Mucosa of descending colon (tissue), 3 donors: ENCODE measurements at places on chromosomes 7 and 10. TPM values are rescaled to one million over a fixed set of nuclear protein-coding genes. Genes with fewer than 3 reads are reported as not detected.

DNA sequence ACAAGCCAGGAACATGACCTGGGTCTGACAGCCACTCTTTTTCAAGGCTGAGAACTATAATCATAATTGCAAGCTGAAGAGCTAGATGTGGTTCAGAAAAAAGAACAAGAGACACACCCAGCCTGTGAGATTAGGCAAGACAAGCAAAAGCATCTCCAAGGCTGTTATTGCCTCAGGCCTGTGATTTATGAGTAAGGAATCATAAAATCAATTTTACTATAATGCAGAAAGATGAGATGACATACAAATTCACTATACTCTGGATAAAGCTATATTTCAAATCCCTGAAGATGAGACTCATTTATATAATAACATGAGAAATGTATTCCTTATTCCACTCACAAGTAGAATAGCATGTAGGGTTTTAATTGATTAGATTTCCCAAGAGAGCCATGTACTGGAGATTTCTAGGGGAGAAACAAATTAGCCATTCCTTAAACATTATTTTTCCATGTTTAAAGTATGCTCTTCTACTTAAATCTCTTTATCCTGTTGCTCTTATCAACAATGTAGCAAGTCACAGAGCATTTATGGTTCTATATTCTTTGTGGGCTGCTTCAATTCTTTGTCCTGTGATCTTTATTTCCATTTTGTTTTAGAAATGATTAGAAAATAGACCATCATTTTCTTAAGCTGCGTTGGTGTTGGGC is 47.4 kb downstream of the FHIP2A start:
- DNase-seq = no peak

- DNase-seq = no peak
Observed at GRCh38 chr7:55307123-55307916, 57.8 kb upstream of the LANCL2 start.

DNA sequence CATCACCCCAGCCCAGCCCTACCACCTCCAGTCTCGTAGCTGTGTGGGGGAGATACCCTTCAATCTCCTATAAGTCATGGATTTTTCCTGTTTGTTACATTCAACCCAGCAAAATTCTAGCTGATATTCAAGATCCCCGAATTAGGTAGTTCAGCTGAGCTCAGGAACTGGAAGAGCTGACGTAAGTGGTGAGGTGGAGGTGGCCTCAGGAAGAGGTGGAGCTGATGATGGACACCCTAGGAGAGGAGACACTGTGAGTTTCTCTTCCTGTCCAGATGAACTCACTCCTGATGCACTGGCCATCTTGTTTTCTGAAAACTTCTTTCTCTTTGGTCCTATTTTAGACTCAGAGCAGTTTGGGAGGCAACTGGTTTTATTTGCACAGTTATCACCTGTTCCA is 90.5 kb upstream of the PITRM1 start:
- no peak for DNase-seq

DNA sequence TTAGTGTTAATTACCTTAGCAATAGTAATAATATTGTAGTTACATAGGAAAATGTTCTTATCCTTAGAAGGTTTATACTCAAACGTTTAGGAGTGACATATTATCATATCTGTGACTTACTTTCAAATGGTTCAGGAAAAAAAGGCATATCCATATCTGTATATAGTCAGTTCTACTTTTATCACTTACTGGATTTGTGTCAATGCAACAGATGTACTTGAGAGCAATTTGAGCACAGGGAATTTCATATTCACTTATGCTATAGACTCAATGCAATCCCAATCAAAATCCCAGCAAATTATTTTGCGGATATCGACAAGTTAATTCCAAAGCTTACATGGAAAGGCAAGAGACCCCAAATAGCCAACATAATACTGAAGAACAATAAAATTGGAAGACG is 10.0 kb downstream of the DENND11 start:
- DNase-seq = no peak

- DNase-seq = no peak
Observed at GRCh38 chr7:36202398-36202797, 49.3 kb downstream of the EEPD1 start.

GRCh38 chr7:110386006-110386405 is 704.9 kb upstream of the LRRN3 start:
- DNase-seq = no peak

- DNase-seq = no peak
Observed at GRCh38 chr10:5905854-5906507, 15.9 kb downstream of the FBH1 start.

GRCh38 chr7:3239291-3239691 is 61.8 kb upstream of the SDK1 start:
- DNase-seq = no peak

DNA sequence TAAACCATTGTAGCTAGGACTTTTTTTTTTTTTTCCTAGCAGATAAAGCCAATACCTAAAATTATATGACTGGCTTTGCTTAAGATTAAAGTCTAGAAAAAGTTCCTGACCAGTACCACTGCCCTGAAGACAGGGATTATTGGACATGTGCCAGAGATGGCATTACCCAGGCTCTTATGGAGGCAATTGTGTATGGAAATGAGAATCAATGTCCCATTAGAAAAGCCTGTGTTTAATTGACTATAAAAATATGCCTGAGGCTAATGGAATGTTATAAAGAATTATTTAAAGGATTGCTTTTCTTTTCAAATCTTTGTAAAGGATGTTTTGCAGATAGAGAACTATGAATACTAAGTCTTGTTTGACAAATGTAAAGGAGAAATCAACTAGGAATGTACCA is 196.7 kb downstream of the ANK3 start:
- no peak for DNase-seq

The VSTM2A gene
- total RNA-seq = 2.6 TPM

The IGFBP1 gene
- total RNA-seq = not detected

The FAM24B gene
- total RNA-seq = 4.7 TPM

The AUTS2 gene
- 67.6 TPM for total RNA-seq
